ENCODE measurements at places on chromosomes 3 and 15. TPM values are rescaled to one million over a fixed set of nuclear protein-coding genes. Genes with fewer than 3 reads are reported as not detected.

- peaks cover 4% of the 10 kb centered on the region for H3K36me3 ChIP-seq
- no peak overlapping the region for H3K27ac ChIP-seq
- no peak for ATAC-seq
- H3K4me3 ChIP-seq = no peak overlapping the region
- H3K4me1 ChIP-seq = no peaks in the 10 kb centered on the region
- no peaks in the 10 kb centered on the region for H3K27me3 ChIP-seq
Measured at GRCh38 chr3:119819806-119820205, 37.9 kb downstream of the NR1I2 start.

- H3K4me3 ChIP-seq = no peak overlapping the region
- no peak overlapping the region for H3K27ac ChIP-seq
- H3K4me1 ChIP-seq = no peaks in the 10 kb centered on the region
- peaks cover 16% of the 10 kb centered on the region for H3K27me3 ChIP-seq
- no peak for ATAC-seq
Measured at GRCh38 chr3:55623786-55624185, 136.7 kb upstream of the WNT5A start.

The DTX3L gene
- 26.0 TPM for total RNA-seq

The ACTC1 gene
- not detected for total RNA-seq

- no peak for ATAC-seq
Measured at GRCh38 chr3:53618936-53619335, 124.5 kb downstream of the CACNA1D start.

DNA sequence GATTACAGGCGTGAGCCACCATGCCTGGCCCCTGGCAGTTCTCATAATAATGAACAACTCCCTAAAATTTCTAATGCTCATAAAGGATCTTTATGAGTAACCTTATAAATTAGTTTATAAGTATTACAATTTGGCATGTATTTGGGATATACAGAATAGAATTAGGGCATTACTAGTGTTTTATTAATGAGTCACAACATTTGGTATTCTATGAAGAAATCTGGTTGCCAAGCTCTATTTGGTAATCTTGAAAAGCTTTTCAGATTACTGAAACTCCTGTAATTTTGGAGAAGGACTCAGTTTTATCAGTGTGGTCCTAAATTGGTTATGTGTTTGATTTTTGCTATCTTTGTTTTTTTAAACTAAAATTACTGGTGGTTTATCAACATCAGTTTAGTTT lies 45.8 kb downstream of the TM6SF1 start:
- H3K27ac ChIP-seq = no peak overlapping the region
- peaks cover 5% of the 10 kb centered on the region for H3K4me1 ChIP-seq
- H3K27me3 ChIP-seq = peaks cover 5% of the 10 kb centered on the region
- H3K4me3 ChIP-seq = no peak overlapping the region

- peaks cover 38% of the 10 kb centered on the region for H3K27me3 ChIP-seq
- H3K4me3 ChIP-seq = no peak overlapping the region
- H3K4me1 ChIP-seq = no peaks in the 10 kb centered on the region
- no peak overlapping the region for H3K27ac ChIP-seq
Measured at GRCh38 chr15:99101501-99101900, 3.4 kb upstream of the SYNM start.

DNA sequence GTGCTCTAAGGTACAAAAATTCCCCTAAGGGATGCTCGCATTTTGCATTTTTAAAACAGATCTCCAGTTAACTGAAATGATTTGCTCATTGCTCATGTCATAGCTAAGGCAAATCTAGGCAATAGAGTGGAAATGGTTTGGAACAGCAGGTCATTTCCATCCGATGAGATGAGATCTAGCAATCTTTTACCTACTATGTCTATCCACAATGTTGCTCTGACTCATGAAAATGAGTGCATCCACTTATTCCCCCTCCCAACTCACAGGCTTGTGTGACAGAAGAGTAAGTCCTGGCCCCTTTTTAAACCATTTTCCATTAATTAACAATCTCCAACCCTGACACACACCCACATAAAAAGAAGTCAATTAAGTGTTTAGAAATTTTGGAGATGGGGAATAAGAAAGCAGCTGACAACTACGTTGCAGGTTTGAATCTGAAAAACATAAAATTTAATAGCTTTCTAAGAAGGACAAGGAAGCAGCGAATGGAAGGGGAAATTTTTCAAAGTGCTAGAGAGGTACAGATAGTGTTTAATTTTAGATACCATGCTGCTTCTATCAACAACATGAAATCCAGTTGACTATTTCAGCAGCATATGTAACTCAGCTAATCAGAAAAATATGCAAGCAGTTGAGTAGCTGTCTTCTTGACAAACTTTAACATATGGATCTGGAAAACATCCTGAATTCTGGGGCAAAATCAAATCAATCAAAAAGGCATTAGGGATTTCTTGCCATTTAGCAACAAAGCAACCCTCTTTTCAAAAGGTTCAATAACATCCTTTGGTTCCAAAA lies 112.0 kb downstream of the TMCO5A start:
- H3K27me3 ChIP-seq = no peaks in the 10 kb centered on the region
- H3K27ac ChIP-seq = no peak overlapping the region
- peaks cover 5% of the 10 kb centered on the region for H3K4me1 ChIP-seq
- H3K36me3 ChIP-seq = no peaks in the 10 kb centered on the region

GRCh38 chr15:96959501-96959900 lies 629.0 kb downstream of the NR2F2 start:
- H3K27me3 ChIP-seq = no peaks in the 10 kb centered on the region
- no peak for ATAC-seq
- H3K4me1 ChIP-seq = no peaks in the 10 kb centered on the region
- no peaks in the 10 kb centered on the region for H3K36me3 ChIP-seq

DNA sequence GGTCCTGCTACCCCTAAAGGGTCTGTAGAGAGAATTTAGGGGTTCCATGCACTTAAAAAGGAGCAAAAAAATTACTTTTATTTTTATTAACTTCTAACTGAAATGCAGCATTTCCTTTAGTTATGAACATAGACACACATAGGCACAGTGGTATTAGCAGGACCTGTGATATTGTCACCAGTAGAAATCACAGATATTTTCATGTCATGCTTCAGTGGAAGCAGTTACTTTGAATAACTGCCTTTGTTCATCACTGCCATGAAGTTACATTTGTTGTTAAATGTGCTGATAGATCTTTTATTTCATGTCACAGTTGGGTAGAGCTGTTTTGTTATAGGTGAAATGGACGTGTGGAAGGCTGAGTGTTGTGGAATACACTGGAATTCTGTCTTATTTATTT lies 37.4 kb downstream of the TRAK1 start:
- H3K27me3 ChIP-seq = no peaks in the 10 kb centered on the region
- H3K4me1 ChIP-seq = peaks cover 7% of the 10 kb centered on the region
- no peak overlapping the region for H3K4me3 ChIP-seq
- H3K36me3 ChIP-seq = peaks cover 50% of the 10 kb centered on the region

DNA sequence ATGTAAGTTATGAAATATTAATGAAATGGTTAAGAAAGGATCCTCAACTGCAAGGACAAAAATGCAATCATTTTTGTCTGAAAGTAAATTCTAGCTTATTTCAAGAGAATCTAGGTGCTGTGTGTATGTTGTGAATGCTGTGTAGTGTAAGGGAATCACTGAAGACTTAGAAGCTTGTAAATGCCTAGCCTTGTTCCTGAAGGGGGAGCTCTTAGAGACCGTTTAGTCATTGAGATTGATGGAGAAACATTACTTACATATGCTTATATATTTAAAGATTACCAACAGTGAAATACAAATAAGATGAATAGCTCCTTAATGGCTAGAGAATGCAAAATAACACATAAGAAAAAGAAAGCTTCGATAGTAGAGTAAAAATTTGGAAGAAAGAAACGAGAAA lies 67.9 kb downstream of the CNTN4 start:
- H3K4me1 ChIP-seq = no peaks in the 10 kb centered on the region
- no peak for ATAC-seq
- no peak overlapping the region for H3K27ac ChIP-seq
- peaks cover 3% of the 10 kb centered on the region for H3K27me3 ChIP-seq
- no peak overlapping the region for H3K4me3 ChIP-seq

The EFHB gene
- total RNA-seq = 0.58 TPM

DNA sequence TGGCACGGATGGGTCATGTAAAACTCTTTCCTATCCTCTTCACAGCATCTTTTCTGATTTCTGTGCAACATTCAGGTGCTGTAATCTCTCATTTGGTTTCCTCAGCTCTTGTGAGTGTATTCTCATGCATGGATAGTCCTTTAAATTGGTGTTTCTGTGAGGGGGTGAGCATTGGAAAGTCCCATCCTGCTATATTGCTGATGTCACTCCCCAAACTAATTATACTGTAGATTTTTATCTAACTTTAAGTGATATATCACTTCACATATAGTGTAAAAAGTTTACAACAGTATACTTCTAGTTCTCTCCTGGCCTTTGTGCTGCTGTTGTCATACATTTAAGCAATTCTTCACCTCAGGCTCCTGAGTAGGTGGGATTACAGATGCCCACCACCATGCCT lies 102.7 kb downstream of the GLDN start:
- H3K27me3 ChIP-seq = peaks cover 5% of the 10 kb centered on the region
- no peak overlapping the region for H3K4me3 ChIP-seq
- ATAC-seq = no peak
- H3K4me1 ChIP-seq = no peaks in the 10 kb centered on the region
- H3K36me3 ChIP-seq = no peaks in the 10 kb centered on the region

The PLSCR2 gene
- total RNA-seq = not detected

The LIPC gene
- total RNA-seq = 0.17 TPM

The DCLK3 gene
- not detected for total RNA-seq

DNA sequence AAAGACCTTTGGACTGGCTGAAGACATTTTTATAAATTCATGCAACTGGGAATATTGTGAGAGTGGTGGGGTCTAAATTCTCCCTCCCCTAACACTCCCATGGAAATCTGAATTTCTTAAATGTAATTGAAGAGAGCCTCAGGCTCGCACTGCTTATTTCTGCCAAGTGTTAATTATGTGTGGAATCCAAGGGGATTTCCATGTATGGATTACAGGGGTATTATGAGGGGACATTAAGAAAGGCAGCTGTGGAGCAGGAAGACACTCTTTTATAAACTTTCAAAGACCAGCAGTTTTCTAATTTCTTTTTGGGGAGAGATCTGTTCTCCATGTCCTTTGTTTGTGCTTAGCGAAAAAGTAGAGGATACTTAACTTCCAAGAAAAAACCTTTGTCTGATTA lies 152.1 kb upstream of the TBL1XR1 start:
- H3K36me3 ChIP-seq = peaks cover 6% of the 10 kb centered on the region
- H3K27ac ChIP-seq = no peak overlapping the region
- H3K27me3 ChIP-seq = no peaks in the 10 kb centered on the region
- ATAC-seq = no peak
- H3K4me3 ChIP-seq = no peak overlapping the region
- peaks cover 36% of the 10 kb centered on the region for H3K4me1 ChIP-seq

DNA sequence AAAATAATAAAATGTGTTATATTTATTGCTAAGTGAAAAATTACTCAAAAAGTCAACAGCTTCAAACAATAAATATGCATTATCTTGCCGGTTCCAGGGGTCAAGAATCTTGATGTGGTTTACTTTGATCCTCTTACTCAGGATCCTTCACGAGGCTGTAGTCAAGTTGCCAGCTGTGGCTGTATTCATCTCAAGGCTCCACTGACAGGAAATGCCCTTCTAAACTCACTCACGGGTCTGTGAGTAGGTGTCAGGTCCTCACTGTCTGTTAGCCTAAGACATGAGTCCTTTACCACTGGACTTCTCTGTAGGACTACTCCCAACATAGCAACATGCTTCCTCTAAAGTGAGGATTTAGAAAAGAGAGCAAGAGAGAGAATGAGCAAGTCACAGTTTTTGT lies 983.0 kb downstream of the SI start:
- no peaks in the 10 kb centered on the region for H3K36me3 ChIP-seq
- no peak for ATAC-seq
- H3K27ac ChIP-seq = no peak overlapping the region
- H3K4me1 ChIP-seq = no peaks in the 10 kb centered on the region
- no peak overlapping the region for H3K4me3 ChIP-seq
- H3K27me3 ChIP-seq = no peaks in the 10 kb centered on the region

The CDCP1 gene
- total RNA-seq = 0.17 TPM

The SCN5A gene
- total RNA-seq = 0.35 TPM

The ITIH1 gene
- not detected for total RNA-seq

The RPL39L gene
- total RNA-seq = 18.1 TPM

DNA sequence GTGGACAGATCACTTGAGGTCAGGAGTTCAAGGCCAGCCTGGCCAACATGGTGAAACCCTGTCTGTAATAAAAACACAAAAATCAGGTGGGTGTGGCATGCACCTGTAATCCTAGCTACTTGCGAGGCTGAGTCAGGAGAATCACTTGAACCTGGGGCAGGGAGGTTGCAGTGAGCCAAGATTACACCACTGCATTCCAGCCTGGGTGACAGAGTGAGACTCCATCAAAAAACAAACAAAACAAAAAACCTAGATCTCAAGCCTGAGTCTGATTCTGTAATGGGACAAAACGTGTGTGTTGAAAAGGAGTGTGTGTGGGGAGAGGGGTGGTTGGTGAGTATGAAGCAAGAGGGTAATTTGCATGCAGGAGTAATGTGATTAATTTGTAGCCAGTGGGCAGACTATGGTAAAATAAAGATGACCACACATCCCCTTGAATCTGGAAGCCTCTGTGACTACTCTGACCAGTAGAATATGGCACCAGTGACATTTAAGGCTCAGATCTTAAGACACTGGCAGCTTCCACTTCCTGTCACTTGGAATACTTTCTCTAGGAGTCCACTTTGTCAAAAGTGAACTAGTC lies 18.4 kb upstream of the OPA1 start:
- no peaks in the 10 kb centered on the region for H3K4me1 ChIP-seq
- no peak overlapping the region for H3K27ac ChIP-seq
- no peak for ATAC-seq
- H3K36me3 ChIP-seq = no peaks in the 10 kb centered on the region
- no peak overlapping the region for H3K4me3 ChIP-seq
- H3K27me3 ChIP-seq = no peaks in the 10 kb centered on the region

DNA sequence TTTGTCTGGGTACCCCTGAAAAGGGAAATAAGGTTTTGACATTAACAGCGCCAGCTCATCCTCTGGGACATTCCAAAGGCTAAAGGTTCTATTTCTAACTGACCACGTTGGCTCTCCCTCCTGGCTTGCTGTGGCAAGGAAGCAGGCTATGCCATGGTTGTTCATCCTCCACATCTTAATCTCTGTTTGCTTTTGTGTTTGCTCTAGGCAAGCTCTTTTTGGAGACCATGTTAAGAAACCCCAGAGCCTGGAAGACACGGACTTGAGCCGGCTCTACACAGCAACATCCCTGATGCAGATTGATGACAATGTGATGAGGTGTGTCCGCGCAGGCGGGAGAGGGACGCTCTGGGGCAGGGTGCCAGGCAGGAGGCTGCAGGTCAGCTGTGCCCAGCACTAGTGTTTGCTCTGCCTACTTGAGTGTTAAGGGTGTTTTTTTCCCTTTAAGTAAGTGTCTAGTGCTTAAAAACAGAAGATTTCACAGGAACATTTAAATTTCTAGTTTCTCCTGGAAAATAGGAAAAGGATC lies 33.3 kb downstream of the RLBP1 start:
- no peak for ATAC-seq
- H3K4me1 ChIP-seq = no peaks in the 10 kb centered on the region
- peaks cover 89% of the 10 kb centered on the region for H3K36me3 ChIP-seq
- H3K27ac ChIP-seq = peak overlapping the region; percentile 38

DNA sequence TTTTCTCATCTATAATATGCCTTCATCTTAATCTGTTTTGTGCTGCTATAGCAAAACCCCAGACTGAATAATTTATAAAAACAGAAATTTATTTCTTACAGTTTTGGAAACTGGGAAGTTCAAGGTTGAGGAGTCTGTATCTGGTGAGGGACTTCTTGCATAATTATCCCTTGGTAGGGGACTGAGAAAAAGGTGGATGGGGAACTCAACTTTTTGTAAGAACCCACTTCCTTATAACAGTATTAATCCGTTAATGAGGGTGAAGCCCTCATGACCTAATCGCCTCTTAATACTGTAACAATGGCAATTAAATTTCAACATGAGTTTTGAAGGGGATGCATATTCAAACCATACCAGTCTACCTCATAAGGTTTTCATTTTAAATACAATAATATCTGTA lies 17.4 kb upstream of the MYH15 start:
- no peaks in the 10 kb centered on the region for H3K36me3 ChIP-seq
- ATAC-seq = no peak
- H3K4me1 ChIP-seq = no peaks in the 10 kb centered on the region

Measured in activated T-helper 17 cell treated with anti-CD3 and anti-CD28 coated beads, Interleukin-2, amount 50 U/mL, for 72 hours (primary cell).